ENCODE measurements at places on chromosomes 2 and 18.

GRCh38 chr2:181859123-181859522 is 32.4 kb upstream of the ITPRID2 start:
- no peak for DNase-seq

GRCh38 chr2:235829726-235830125 is 335.9 kb downstream of the AGAP1 start:
- DNase-seq, result no peak

DNA sequence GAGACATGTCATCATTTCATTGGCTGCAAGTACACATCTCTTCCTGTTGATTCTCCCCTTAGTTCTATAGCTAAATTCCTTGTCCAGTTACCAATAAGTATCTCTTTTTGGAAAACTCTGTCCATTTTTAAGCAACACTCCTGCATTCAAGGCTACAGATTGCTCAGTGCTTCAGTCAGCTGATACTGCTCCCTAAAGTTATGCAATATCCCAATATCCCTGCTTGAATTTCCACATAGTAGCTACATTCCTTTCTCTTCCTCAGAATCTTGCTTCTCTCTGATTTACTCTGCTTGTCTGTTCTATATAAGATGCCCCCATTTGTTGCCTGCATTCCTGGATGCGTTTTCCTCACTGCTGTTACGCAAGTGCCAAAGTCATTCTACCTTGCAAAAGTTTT is 109.8 kb downstream of the PARD3B start:
- no peak for DNase-seq

GRCh38 chr18:48914581-48915251 is 36.0 kb downstream of the SMAD7 start:
- DNase-seq, result no peak

DNA sequence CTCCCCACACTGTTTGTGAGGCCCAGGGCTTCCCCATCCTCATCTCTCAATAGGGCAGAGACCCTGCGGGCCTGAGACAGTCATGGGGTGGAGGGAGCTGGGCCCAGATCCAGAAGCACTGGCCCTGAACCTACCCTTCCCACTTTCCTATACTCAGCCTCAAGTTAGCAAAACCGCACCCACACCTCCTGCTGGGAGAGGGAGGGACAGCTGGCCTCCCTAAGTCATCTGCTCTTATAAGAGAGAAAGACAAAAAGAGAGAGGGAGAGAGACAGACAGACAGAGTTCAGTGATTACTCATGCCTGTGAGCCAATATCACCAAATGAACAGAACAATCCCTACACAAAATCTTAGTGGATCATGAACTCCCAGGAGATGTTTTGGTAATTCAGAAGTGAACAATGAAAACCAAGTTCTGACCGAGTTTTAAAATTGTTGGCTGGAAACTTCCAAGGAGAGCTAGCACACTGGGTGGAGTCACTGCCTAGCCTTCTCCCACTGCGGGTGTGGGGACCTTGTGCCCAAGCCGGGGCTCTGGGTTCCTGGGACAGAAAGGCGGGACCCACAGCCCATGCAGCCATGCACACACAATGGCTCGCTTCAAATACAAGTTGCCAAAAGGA is 130.5 kb downstream of the PXDN start:
- DNase-seq, result no peak

DNA sequence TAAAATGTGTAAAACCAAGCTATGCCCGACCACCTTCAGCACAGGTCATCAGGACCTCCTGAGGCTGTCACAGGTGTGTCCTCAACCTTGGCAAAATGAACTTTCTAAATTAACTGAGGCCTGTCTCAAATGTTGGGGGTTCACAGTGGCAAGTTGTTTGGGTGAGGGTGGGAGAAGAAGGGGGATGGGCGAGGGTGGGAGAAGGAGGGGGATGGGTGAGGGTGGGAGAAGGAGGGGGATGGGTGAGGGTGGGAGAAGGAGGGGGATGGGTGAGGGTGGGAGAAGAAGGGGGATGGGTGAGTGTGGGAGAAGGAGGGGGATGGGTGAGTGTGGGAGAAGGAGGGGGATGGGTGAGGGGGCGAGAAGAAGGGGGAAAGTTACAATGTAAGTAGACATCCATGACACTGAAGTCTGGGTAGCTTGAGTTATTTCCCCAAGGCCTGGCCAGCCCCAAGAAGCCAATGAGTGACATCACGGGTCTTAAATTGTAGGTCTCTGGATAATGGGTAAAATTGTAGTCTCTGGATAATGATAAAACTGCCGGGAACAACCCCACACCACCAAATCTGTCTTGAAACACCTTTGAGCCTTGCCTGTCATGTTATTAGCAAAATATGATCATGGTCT is 56.3 kb downstream of the TIMM21 start:
- no peak for DNase-seq

DNA sequence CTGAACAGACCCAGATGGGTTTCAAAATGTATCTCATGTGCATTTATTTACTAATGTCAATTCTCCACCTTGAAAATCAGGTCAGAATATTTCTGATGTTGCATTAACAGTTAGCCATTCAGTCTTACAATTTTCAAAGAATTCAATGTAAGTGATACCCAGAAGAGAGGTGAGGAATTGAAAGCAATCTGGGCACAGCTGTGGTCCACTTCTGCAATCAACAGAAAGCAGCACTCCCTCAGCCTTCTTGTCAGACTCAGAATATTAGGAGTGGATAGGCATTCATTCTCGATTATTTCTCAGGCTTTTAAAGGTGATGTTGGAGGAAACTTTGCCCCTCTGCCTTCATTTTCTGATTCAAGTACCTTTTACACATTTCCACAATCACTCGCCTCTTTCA is 15.7 kb downstream of the CCL20 start:
- DNase-seq, result no peak

GRCh38 chr2:19656011-19656410 is 245.8 kb downstream of the TTC32 start:
- no peak for DNase-seq

GRCh38 chr2:11711751-11712150 is 34.7 kb upstream of the LPIN1 start:
- no peak for DNase-seq

GRCh38 chr18:63192126-63192884 is 127.3 kb downstream of the BCL2 start:
- DNase-seq, result no peak

DNA sequence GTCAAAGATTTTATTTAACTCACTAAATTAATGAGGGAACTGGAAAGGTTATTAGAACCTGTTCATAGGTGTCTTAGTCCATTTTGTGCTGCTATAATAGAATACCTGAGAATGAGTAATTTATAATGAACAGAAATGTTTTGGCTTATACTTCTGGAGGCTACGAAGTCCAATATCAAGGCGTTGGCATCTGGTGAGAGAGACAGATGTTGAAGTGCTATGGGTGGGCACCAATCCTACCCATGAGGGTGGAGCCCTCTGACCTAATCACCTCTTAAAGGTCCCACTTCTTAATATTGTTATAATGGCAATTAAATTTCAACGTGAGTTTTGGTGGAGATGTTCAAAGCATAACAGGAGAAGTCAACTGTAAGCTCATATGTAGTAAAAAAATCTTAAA is 5.1 kb downstream of the RPIA start:
- no peak for DNase-seq

- no peak for DNase-seq
These were observed 74.4 kb downstream of the RIF1 start for GRCh38 chr2:151484100-151484499.

GRCh38 chr2:25266399-25266798 is 75.3 kb downstream of the DNMT3A start:
- DNase-seq, result no peak

GRCh38 chr2:46065152-46065551 is 232.1 kb upstream of the EPAS1 start:
- no peak for DNase-seq

DNA sequence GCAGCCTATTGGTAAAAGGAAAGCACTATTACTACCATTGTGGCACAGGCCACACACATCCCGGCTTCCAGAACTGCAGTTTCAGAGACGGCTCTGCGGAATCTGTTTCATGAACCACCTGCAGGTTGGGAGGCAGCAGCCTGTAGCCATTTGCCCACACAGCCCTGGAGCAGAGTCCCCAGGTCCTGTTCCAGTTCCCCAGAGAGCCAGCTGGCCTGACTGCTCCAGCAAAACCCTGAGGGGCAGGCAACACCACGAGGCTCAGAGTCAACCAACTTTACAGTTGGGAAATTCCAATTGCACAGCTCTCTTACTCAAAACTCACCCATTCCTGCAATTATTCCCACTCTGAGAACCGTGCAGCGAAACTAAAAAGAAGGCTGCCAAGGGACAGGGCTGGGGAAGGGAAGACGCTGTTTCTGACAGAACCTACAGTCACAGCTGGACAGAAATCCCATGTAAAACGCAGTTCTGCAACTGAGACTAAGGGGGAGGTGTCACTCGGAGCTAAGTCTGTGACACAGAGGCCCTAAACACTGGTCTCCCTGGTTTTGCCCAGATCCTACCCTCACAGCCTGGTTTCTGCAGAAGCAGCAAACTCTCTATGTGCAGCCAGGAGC is 219.4 kb downstream of the TMEM163 start:
- peak; percentile 21 for DNase-seq

DNA sequence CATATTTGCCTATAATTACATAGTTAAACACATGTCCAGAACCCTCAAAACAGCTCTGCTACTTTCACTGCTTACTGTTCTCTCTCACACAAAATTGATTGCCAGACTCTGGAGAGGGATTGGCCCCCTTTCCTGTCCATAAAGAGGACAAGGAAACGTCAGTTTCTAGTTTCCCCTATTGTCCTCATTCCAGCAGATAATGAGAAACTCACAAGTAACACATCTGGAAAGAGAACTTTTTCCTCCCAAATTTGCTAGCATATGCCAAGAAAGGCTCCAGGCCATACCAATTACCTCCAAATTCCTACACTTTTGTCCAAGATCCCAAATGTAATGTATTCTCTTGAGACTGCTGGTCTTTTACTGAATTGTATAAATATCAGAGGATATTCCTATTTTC is 200.5 kb downstream of the EXOC6B start:
- no peak for DNase-seq

DNA sequence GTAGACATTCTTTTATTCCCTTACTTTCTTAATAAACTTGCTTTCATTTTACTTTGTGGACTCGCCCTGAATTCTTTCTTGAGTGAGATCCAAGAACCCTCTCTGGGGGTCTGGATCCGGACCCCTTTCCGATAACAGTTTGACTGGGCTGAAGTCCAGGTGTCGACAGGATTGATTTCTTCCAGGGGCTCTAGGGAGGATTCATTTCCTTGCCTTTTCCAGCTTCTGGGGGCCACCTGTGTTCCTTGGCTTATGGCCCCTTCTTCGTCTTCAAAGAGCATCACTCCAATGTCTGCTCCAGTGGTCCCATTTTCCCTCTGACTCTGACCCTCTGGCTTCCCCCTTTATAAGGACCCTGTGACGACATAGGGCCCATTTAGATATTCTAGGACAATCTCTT is 67.5 kb downstream of the COPS8 start:
- no peak for DNase-seq

DNA sequence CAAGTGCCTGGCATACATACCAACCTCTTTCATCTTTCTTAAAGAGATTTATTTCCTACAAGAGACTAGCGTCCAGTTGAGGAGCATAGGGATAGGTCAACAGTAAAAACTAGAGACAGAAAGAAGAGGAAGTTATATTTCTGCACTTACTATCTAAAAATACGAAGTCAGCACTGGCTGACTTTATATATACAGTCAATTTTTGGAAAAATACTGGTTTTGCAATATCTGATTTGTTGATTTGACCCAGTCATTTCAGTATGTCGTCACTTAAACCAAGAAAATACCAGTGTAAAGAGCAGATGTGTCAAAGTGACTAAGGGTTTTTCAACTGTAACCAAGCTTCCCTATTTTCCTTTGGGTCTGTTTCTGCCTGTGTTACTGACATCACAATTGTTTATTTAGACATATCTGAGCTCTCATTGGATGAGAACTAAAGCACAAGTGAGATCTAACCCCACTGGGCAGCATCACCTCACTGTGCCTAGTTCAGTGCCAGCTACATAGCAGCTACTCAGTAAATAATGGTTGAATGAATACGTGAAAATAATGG is 23.0 kb downstream of the CYTIP start:
- DNase-seq, result no peak

DNA sequence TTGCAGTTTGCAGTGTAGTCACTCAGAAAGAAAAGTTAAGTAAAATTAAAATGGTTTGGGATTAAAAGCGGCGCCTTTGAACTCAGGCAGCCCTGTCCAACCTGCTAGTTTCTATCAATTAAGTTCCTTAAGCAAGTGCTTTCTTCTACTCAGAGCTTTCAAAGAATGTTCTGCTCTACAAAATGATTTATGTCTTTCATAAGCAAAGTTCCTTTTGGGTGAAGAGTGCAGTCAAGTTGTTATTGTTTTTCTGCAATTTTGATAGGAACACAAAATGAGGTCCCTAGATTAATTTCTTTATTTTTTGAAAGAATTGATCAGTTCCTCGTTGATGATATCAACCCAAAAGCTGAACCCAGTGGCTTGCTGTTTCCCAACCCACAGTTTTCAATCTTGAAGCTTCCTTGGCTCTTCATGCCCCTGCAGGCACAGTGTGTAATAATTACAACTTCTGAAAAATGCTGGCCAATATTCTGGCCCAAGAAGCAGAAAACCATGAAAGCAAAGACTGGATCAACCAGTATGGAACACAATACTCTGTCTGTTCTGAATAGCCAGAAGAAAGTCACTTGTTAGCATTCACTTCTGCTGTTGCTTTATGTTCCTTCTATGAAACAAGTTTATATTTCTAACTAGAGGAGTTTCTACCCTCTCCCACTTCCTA is 89.1 kb downstream of the TGIF1 start:
- DNase-seq, result no peak

DNA sequence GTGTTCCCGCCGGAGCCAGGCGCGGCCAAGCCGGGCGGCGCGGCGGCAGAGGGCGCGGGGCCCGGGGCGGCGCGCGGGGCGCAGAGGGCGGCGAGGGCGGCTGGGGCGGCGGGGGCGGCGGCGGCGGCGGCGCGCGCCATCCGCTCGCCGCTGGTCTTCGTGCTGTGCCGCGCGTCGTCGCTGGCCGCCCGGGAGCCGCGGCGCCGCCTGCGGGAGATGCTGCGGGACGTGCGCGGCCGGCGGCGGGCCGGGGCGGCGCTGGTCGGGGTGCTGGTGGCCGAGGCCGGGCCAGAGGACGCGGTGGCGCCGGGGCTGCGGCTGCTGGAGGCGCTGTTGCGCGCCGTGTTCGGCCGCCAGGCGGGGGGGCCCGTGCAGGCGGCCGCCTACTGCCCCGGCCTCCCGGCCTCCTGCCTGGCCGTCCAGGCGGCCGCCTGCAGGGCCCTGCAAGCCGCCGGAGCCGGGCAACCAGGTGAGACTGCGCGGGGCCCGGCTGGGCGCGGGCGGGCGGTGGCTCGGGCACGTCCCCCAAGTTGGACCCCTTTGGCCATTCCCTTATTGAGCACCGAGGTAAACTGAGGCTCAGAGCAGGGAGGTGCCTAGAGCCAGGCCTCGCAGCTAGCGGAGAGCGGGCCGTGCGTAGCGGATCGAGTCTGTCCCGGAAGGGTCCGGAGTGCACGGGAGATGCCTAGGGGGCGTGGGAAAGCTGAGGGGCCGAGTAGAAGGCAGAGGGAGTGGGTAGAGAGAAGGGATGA is 584 bp downstream of the C2orf72 start:
- DNase-seq, result peak; percentile 91

DNA sequence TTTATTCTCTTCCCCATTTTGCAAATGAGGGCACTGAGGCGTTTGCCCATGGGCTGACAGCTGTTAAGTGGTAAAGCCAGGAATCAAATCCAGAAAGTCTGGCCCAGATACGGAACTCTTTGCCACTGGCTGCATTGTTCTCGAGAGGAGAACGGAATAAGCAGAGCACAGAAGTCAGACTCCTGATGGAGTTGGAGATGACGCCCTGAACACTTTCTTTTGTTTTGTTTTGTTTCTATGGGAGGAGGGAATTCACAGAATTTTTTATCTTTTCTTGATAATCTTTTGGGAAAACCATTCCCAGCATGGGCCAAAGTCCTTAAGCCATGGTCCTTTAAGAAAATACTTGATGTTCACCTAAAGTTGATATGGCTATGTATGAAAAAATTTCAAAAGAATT is 322.2 kb downstream of the RDH14 start:
- no peak for DNase-seq

All from SK-N-SH (cell line).